Substantia nigra (tissue), 51 donors: ENCODE measurements at places on chromosomes 12 and 14.

GRCh38 chr14:103808403-103809001, 38.9 kb downstream of the PPP1R13B start:
- DNase-seq = peak; percentile 41

DNA sequence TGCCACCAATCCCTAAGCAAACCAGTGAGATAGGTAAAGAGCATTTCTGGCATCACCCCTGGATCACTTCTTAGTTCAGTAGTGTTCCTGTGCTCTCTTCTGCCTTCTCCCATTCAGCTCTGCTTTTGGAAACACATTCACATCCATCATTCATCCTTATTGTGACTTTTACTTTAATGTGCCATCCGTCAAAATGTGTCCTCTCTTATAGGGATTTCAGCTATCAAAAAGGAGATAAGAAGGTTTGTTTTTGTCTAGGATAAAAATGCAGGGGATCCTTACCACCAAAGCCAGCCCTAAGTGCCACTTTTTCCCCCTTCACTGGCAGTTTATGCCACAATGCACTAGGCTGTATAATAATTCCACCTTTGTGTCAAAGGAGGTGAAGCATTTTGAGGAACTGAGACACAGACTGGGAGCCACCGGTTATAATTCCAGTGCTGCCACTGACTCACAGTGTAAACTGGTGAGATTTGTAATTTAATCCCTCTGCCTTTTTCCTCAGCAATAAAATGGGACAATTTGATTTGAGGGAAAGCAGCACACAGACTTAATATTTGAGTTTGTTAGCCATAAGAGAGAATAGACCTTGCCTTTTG, 158.6 kb downstream of the PAX9 start:
- no peak for DNase-seq

- DNase-seq = no peak
These were observed 343.4 kb downstream of the ADAMTS20 start for GRCh38 chr12:43208627-43209026.

- no peak for DNase-seq
These were observed 16.7 kb downstream of the SLCO1C1 start for GRCh38 chr12:20711846-20712245.

GRCh38 chr12:57214398-57214781, 2.2 kb upstream of the NXPH4 start:
- peak; percentile 17 for DNase-seq

DNA sequence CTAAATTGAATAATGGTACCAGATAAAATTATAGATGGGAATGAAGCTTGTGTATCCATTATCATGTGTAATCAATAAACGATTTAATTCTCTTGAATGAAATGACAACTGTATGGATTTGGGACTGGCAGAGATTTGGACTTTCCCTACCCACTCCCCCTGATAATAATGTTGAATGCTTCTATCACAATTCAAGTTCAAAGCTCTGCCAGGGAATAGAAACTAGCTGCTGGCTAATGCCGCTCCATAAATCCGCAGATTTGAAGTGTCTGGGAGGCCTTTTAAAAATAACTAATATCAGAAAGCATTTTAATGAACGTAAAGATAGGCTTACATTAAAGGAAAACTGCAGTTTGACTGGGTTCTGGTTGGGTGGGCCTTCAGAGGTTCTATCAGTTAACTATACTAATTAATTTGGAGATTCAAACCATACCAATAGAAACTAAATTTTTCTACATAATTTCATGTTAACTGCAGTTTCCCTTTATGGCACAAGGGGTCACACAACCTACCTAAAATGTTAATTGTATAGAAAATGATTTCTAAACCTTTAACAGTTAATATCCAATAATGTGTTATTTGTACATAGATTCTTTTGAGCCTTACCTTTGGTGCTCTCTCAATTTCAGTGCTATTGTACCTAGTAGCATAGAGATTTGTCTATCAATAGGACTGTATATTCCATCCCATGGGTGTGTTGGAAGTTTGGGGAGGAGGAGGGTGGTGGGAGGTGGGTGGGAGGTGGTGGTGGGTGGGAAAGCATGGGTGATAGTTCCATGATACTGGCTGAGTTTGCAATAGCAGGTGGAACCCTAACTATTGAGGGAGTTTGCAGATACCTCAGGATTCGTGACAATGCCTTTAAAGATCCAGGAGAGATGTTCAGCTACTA, 4.9 kb downstream of the HNRNPA1 start:
- DNase-seq = no peak

- no peak for DNase-seq
These were observed 26.8 kb upstream of the PEX5 start for GRCh38 chr12:7162691-7163114.

DNA sequence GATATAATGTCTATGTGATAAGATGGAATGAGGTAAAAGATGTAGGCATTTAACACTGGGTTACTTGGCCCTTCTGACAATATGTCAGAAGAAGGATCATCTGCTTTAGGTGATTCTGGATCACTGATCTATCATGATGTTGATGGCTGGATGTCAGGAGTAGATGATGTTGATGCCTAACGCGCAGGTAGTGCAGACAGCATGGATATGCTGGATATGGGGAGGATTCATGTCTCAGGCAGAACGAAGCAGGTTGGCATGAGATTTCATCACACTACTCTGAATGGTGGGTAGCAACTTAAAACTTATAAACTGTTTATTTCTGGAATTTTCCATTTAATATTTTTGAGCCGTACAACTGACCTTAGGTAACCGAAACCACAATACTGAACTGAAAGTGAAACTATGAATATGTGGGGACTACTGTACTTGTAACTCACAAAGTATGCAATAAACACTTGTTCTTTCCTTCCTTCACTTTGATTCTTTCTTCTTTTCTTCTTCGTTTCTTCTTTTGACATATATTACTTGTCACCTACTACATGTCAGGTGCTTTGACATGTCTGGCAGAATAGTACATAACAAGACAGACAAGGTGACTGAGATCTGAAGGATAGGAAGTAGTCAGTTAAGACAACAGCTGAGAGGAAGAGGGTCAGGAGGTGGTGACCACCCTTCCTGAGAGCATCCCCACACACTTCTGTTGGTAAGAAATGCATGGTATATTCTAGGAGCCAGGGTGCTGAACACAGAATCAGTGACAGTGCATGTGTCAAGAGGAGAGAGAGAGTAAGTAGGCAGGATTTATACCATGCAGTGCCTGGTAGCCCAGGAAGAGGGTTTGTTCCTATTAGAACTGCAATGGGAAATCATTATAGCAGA, 238.8 kb downstream of the PPFIA2 start:
- no peak for DNase-seq

GRCh38 chr14:93713726-93714405, 74.4 kb downstream of the PRIMA1 start:
- no peak for DNase-seq

DNA sequence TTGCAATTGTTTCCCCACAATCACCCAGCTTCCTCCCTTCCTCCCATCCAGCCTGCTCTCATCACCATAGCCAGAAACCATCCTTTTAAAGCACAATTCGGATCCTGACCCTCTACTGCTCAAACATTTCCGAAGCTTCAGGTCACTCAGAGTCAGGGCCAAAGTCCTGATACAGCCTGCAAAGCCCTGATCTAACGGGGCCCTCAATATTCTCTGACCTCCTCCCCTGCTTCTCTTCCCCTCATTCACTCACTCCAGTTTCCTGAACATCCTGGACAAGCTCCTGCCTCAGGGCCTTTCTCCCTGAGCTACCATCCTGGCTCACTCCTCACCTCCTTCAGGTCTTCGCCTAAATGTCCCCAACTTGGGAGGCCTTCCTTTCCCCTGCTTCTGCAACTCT, 46.1 kb downstream of the PITPNM2 start:
- no peak for DNase-seq

DNA sequence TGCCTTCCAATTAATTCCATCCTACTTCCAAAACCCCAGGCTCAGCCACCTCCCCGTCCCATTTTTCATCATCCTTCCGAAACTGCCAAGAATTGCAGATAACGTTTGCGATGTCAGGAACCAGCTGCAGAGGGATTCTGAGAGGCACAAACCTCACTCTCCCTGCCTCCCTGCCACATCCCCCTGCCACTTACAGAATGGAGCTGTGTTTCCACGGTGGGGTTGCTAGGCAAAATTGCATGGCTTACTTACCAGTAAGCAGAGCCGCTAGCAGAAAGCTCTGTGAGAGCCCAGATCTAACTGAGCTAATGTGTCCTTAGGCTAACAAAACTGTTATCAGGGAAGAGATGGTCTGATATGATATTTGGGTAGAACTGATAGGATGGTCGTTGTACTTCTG, 127.4 kb downstream of the KCNK10 start:
- DNase-seq = no peak

GRCh38 chr12:9378430-9378835, 170.2 kb upstream of the PZP start:
- no peak for DNase-seq

- no peak for DNase-seq
These were observed 55.9 kb downstream of the PLEKHA5 start for GRCh38 chr12:19185262-19185929.

GRCh38 chr12:18551701-18552100, 186.1 kb downstream of the PLCZ1 start:
- no peak for DNase-seq

DNA sequence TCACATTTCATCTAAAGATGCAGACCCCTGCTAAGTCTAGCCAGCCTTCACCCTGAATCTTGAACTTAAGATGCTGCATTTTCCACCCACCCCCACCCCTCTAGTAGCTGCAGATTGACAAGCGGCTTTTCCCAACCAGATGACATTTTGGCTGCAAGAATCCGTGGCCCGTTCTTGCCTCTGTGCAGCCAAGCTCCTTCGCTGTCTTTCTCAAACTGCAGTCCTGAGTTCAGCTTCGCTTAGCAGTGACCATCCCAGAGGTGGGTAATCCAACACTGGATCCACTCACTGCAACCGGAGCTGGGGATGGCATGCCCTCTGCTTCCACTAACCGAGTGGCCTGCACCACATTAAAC, 765 bp upstream of the NFYB start:
- no peak for DNase-seq

DNA sequence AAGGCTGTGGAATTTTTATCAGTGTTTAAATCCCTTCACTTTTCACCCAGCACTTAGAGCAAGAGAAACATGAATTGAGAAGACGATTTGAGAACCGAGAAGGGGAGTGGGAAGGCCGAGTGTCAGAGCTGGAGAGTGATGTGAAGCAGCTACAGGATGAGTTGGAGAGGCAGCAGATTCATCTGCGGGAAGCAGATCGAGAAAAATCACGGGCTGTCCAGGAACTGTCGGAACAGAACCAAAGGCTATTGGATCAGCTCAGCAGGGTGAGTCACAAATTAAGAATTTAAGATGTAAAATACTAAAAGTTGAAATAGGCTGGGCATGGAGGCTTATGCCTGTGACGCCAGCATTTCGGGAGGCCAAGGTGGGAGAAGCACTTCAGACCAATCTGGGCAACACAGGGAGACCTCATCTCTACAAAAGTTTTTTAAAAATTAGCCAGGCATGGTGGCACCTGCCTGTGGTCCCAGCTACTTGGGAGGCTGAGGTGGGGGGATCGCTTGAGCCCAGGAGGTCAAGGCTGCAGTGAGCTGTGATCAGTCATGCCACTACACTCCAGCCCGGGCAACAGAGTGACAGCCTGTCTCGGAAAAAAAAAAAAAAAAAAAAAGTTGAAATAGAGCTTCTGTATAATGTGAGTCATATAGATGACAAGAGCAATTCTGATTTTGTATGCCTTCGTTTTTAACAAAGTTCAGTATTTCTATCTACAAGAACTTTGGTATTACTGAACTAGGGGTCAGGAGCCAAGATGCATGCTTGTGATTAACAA, 9.6 kb downstream of the BICDL1 start:
- DNase-seq = no peak

DNA sequence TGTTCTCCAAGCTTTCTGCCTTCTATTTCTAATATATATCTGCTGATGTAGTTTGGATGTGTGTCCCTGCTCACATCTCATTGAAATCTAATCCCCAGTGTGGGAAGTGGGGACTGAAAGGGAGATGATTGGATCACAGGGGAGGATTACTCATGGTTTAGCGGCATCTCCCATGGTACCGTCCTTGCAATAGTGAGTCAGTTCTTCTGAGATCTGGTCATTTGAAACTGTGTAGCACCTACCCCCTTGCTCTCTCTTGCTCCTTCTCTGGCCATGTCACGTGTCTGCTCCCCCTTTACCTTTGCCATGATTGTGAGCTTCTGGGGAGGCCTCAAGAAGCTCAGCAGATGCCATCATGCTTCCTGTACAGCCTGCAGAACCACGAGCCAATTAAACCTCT, 26.2 kb upstream of the ALX1 start:
- no peak for DNase-seq
